ENCODE measurements at places on chromosomes 12 and 14.

- no peak for DNase-seq
These were observed 10.8 kb upstream of the OR11G2 start for GRCh38 chr14:20179880-20180279.

GRCh38 chr12:108340037-108340436 lies 926 bp upstream of the CMKLR1 start:
- DNase-seq: no peak

GRCh38 chr12:12671850-12672660 lies 23.9 kb downstream of the GPR19 start:
- peak; percentile 76 for DNase-seq

DNA sequence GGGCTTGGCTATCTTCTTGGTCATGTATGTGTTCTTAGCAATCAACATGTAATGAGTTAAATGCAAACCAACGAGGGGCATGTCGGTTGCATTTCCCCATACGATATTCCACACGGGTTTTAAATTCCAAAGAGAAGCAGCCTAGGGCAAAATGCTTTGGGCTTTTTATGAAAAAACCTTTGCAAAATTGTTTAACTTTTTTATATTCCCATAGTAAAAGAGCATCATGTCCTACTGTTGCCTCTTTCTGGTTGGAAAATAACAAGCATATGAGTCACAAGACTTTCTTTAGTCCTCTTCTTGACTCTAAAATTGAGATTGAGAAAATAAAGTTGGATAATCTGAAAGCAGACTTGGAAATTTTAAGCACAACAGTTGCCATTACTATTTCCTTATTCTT lies 3.8 kb upstream of the DIO2 start:
- peak; percentile 24 for DNase-seq
